ENCODE measurements at places on chromosomes 2 and 18.

DNA sequence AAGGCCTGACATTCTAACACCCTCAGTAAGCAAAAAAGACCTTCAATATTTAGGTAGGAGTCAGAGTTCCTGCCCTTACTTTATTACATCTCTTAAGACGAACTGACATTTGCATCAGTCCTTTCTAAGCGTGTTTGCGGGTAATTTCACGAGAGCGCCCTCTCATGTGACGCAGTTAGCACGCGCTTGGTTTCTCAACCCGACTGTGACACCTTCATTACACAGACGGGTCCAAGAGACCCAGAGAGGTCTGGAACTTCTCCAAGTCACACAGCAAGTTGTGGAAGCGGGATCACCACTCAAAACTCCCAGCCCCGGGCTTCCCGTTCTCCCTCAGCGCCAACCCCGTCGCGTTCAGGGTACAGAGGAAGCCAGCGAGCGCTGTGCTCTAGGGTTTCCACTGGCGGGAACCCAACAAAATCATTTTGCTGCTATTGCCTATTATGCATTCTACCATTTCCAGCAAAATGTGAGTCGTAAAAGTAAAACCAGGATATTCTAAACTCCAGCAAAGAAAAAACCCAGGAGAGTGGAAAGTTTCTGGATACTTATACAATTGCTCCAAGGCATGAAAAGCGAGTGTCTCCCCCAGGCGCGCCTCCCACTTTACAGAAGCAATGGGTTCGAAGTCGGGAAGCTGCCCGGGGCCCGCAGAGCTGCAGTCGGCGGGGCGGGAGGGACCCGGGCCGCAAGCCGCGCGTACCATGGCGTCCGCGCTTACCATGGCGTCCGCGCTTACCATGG is 601 bp downstream of the ENOSF1 start:
- DNase-seq, result no peak

DNA sequence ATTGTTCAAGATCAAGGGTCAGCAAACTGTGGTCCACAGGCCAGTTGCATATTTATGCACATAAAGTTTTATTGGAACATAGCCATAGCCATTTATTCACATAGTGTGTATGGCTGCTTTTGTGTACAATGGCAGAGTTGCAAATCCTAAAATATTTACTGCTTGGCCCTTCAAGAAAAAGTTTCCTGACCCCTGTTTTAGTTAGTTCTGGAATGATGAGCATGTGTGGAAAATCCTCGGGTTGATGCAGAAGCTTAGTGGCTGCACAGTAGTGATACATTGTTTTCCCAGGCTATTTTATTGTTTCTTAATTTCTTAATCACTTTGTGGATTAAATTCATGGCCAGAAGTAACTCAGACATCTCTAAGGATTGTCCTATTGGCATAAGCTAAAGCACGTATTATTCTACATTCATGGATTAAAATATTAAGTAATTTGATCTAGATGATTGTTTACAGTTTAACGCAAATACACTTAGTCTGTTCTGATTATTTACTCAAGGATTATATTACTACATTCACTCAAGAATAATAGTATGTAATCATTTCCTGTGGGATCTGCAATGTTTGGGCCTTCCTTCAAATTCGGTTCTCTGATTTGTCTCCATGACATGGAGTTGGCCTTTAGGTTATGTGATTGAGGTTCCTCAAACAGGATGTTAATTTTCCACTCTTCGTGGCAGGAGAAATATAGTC is 165.5 kb downstream of the TMEM247 start:
- DNase-seq, result no peak

DNA sequence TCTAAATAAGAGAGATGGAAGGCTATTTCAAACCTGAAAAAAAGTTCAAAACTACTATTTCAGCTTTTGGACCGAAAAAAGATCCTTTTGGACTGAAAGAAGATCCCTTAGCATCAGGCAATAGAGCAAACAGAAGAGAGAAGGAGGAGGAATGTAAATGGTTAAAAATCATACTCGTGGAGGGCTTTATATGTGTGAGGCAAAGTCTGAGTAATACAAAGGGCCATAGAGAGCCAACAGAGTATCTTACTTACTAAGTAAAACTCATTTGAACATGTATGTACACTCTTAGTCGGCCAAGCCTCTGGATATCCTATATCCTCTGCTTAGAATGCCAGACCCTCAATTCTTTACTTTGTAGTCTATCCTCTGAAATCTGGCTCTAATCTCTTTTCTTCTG is 55.7 kb downstream of the ITSN2 start:
- no peak for DNase-seq

- DNase-seq, result no peak
These were observed 211.2 kb downstream of the TNS1 start for GRCh38 chr2:217791551-217791950.

DNA sequence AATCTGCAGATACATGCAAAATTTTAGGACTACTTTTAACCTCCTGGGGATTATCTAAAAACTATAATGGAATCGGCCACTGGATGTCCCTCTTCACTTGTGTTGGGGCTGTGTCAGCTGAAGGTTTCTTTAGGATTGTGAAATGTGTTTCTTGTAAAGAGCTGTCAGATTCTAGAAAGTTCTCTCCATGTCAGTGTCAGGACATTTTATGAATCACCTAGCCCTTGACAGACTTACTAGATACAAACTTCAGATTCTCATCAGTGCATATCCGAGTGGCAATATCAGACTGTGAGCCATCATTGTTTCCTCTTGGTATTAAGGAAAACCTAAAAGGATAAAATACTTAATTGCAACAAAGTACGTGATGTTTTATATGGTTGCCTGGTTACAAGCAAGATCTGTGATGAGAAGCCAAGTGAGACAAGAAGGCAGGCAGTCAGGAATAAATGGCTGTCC is 107.3 kb downstream of the CPS1 start:
- no peak for DNase-seq

DNA sequence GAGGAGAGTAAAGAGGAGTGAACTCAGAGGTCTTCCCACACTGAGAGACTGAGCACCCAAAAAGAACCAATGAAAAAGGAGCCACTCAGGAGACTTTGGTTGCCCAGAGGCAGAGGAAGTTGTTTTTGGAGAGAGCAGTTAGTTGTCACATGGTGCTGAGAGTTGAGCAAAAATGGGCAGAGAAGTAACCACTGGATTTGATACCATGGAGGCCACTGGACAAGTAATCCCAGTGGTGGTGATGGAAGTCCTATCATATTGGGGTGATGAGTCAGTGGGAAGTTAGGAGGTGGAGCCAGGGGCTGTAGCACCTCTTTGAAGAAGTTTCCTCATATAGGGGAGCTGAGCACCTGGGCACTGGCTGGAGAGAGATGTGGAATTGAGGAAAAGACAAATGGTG is 235.8 kb downstream of the TPGS2 start:
- no peak for DNase-seq

- no peak for DNase-seq
These were observed 16.2 kb downstream of the PARD6G start for GRCh38 chr18:80231151-80231550.

DNA sequence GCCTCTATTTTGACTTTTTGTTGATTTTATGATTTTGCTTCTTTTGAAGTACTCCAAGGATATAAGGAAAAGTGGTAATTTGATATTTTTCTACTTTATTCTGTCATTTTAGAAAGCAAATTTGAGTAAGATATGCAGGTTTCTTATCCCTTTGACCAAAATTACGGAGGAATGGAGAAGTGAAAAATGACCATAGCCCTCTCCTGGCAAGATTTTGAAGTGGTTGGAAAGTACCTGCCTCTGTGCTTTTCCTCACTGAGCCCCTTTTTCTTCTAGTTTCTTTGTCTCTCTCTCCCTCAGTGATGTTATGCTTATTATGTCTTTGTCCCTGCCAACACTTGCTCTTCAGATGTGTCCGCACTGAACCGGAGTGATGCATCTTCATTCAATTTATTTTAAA is 898.1 kb downstream of the EPHA4 start:
- DNase-seq, result no peak

Measured in cortex of kidney (tissue), 1 donor.